Jurkat, Clone E6-1 (cell line): ENCODE measurements at places on chromosomes 16 and 17.
A peak's percentile ranks its signal among the peaks of the same experiment; 100 is the strongest.

DNA sequence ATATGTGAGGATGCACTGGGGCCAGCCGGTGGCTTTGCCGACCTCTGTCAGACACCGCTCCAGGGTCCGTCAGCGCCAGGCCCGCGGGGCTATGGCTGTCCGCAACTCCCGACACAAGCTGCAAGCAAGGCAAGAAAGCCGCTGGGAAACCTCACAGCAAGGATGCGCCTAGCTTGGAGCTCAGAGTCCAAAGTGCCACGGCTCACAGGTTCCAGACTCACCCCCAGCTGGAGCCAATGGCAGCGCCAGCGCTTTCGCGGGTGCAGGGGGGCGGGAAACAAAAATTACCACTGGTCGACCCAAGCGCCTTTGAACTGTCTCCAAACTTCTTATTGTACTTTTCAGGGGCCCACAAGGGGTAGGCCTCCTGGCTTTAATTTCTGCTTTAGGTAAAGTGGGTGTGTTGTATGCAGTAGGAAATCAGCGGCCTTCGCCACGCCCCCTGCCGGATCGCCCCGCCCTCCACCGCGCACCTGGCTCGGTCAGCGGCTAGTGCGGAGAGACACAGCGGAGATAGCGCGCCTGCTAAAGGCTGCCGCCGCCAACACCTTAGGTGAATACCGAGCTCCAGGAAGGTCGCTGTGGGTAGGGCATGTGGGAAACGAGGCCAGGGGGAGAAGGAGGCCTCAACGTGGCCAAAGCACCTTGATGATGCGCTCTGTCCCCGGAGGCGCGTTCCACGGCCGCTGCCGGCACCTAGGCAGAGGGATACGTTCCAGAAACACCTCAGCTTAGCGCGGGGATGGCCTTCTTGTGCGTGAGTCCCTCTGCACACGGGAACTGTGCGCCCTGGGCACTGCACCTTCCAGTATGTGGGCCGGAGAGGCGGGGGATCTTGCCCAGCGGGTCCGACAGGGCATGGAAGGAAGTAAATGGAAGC is 61.0 kb upstream of the RBL2 start:
- no peak for DNase-seq

- no peak for DNase-seq
Measured at GRCh38 chr16:24753000-24753399, 23.5 kb downstream of the TNRC6A start.

- DNase-seq: no peak
Measured at GRCh38 chr16:49649013-49649765, 206.7 kb downstream of the ZNF423 start.

DNA sequence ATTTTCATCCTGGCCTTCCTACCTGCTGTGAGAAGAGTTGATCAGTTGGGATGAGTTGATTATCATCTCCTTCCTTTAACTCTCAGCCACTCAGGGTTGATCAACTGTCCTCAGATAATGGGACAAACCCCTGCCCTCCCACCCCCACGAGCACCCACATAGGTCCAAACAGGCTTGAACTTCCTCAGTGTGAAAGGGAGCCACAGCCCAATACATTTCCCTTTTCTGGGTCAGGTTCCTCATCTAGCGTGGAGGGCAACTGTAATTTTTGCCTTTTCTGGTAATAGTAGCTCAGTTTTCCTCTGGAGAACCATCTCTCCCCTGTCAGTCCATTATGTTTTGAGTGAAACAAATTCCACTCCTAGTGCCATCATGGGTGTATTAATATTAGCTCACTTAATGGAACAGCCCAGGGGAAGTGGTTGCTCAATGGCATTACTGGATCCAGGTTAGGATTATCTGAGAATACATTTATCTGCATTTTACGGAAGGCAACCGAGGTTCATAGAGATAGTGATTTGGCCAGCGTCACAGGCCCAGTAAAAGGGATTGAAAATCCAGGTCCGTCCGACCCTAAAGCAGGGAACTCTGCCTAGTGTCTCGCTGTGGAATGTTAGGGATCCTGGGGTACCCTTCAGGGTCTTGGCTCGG is 476 bp upstream of the LPCAT2 start:
- no peak for DNase-seq

GRCh38 chr17:229709-230394 is 48.4 kb upstream of the DOC2B start:
- DNase-seq: no peak

DNA sequence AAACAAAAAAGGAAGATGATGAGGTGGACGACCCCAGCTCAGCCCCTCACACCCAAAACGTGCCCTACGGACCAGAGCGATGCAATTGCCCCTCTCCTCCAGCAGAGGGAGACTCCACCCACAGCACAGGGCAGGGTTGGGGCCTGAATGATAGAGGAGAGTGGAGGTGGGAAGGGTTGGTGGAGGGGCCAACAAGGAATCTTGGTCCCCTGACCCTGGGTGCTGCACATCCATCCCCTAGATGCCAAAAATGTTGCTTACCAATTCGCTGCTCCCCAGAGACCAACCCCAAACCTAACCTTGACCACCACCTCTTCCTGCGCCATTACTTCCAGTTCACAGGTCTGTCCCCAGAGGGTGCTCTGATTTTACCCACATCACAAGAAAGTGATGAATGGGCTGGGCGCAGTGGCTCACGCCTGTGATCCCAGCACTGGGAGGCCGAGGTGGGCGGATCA is 12.9 kb downstream of the P2RX5 start:
- DNase-seq: no peak

- DNase-seq: no peak
Measured at GRCh38 chr17:57008958-57009357, 31.0 kb downstream of the SCPEP1 start.

DNA sequence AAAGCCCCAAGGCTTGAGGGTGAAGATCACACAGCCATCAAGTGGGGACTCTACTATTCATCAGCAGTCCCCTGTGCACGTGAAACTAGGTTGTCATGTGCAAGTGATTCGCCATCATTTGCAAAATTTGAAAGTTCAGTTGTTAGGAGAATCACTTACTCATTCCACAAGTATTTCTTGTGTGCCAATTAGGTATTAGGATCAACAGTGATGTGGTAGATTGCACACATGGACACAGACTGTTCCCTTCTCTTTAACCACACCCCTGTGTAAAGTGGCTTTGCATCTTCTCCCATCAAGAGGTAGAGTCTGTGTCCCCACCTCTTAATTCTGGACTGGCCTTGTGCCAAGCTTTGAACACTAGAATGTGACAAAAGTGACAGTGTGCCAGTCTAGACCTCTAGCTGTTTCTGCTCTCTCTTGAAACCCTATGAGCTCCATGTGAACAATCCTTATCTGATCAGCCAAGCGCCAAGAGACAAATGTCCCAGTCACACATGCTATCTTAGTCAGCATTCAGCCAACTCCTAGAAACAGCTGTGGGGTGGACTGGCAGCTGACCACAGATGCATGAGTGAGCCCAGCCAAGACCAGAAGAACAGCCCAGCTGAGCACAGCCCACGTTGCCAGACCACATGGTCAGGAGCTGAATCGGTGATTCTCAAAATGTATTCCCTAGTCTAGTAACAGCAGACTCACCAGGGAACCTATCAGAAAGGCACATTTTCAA is 31.5 kb upstream of the SHISA9 start:
- no peak for DNase-seq

GRCh38 chr16:84356591-84357116 is 11.7 kb upstream of the ATP2C2 start:
- no peak for DNase-seq

- peak; percentile 90 for DNase-seq
Measured at GRCh38 chr17:73231841-73232586, 29.7 kb downstream of the CPSF4L start.

DNA sequence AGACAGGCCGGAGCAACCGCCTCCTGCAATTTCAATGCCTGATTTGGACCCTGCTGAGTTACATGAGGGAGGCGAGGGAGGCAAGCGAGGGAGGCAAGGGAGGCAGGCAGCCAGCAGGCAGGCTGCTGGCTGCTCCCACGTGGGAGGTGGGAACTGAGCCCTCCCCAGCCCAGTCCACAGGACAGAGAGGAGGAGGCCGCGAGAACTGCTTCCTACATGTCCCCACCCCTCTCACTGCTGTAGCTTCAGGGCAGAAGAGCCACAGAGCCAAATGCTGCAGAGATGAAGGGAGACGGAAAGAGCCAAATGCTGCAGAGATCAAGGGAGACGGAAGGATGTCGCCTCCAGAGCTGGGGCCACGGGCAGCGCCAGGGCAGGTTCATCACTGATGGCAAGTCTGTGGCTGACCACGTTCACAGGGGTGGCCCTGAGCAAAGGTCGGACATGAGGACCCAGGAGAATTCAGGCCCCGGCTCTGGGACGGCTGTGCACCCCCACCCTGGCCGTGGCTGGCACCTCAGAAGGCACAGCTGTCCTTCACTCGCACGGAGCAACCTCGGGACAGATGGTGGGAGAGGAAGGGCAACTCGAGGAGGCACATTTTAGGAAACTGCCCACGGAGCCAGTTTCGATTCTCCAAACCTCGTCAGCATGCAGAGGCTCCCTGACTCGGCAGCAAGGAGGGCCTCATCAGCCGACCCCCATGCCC is 21.5 kb downstream of the RPH3AL start:
- DNase-seq: peak; percentile 85

DNA sequence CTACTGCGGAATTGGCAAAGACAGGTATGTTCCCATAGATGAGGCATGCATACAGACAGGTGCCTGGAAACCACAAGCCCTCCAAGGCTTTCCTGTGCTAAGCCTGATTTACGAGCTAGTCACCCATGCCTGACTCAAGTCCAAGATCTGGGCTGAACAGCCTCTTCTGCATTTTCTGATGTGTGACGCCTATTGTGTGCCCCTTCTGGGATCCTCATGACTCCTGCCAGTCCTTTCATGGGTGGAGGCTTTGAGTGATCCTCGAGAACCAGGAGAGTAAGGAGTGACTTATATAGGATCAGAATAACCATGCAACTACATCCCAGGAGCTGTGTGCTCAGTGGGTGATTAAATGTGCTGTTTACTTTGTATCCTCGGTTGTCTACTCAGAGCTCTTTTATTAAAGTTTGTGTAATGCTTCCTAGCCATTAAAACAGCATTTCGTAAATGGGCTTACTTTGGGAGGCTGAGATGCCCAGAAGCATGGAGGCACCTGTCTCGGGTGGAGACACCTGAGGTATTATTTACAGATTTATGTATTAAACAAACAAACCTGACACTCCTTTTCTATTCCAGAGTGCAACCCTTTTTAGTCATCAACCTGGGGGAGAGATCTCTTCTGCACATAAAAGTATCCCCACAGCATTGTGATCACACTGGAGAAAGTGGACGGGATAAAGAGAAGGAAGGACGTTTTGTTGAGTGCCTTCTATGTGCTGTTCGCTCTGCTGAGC is 373.0 kb upstream of the DYNLRB2 start:
- DNase-seq: no peak

- no peak for DNase-seq
Measured at GRCh38 chr17:6047966-6048365, 22.2 kb upstream of the WSCD1 start.

GRCh38 chr17:50916708-50917417 is 50.7 kb upstream of the TOB1 start:
- no peak for DNase-seq

- DNase-seq: no peak
Measured at GRCh38 chr17:8628172-8628571, 2.4 kb downstream of the MYH10 start.

DNA sequence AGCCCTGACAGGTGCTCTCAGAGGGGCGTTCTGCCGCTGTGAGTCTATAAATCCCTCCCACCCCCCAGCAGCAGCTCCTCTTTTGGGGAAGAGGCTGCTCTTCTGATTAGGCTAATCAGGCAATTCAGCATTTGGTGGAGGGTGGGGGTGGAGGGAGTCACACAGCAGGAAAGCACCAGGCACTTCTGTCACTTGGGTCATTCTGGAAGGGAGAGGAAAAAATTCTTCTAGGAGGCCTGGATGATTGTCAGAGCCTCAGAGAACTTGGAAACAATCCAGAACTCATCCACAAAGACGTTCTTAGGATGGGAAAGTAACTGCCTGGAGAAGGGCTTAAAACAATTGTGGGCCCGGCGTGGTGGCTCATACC is 7.3 kb upstream of the SSTR2 start:
- DNase-seq: no peak

DNA sequence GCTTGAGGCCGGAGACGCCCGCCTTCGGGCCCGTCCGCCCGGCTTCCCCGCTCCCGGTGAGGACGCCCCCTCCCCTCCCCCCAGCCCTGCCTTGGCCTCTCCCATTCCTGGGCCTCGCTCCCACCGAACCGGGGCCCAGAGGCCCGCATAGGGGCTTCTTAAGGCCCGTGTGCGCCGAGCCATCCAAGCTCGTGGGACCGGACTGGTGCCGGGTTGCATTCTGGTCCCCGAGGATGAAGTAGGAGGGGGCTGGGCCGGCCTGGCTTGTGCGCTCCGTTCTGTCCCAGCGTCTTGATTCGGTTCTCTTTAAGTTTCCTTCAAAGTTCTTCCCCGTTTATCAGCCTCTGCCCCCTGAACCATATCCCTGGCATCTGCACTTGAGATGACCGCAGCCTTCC is 488 bp downstream of the SENP3 start:
- no peak for DNase-seq
